BJ (cell line): ENCODE measurements at places on chromosomes 1 and 21.

DNA sequence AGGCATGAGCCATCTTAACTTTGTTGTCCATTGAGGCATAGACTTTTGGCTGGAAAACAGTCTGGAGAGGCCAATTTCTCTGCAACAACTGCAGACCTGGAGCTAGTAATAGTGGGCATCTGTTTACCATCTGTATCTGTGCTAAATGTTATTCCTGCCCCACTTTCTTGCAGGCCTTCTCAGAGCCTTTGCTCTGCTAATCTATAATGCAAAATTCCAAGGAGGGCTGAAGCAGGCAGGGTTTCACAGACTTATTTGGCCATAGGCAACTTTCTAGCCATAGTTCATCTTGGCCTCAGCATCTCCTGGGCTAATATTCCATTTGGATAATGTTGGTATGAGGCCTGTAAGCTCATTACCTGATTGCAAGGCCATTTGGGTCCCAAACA lies 124.5 kb upstream of the CSF3R start:
- no peak for DNase-seq

GRCh38 chr1:31032266-31032665 lies 33.3 kb downstream of the PUM1 start:
- no peak for DNase-seq

- no peak for DNase-seq
These were observed 8.9 kb downstream of the COL16A1 start for GRCh38 chr1:31694964-31695313.

- DNase-seq = no peak
These were observed 41.7 kb downstream of the HUNK start for GRCh38 chr21:31914472-31914871.

DNA sequence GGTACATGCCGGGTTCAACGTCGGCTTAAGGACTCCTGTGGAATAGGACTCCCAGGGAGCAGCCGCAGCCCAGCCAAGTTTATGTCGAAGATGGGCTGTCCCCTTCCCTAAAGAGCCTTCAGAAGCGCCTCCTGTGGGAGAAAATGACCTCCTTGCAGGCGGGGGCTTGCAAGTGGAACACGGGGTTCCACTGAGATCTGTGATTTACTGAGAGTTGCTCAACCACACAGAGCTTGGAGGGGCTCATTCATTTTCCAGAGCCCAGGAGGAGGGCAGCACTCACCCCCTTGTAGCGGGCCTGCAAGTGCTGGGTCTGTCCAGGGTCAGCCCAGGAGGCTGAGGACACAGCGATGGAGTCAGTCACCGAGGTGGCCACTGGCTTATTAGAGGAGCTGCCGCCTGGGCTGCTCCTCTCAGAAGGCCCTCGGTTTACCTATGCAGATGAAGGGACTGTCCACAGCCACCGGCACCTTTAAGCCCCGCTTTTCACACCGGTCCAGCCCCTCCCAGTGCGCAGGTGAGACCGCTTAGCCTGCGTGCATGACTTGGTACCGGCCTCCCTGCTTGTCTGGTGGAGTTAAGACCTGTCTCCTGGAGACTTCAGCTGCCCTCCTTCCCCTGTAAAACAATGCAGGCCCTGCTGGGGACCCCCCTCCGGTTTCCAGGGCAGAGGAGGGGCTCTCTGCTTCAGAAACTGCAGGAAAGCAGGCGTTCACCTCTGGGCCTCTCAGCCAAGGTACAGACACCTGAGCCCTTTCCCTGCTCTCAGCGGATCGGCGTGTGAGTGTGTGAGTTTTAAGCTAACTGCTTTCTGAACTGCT lies 57.5 kb downstream of the ATP5PO start:
- no peak for DNase-seq

GRCh38 chr21:31459457-31459856 lies 115.4 kb upstream of the TIAM1 start:
- DNase-seq = no peak

DNA sequence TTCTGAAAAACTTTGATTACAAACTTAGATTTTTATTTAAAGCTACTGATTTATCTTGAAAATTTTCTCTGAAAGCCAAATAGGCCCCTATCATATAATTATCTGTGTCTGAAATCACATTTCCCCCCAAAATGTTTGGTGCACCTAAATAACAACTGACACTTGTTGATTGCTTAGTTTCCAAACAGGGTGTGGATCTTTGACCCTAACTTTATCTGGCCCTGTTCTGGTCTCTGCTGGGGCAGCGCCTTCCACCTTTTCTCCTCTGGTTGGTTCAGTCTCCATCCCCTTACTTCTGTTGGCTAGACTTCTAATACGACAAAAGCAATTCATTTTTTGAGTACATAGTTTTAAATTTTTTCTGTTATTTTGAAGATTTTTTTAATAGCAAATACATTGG lies 10.2 kb upstream of the OTUD7B start:
- DNase-seq = no peak

DNA sequence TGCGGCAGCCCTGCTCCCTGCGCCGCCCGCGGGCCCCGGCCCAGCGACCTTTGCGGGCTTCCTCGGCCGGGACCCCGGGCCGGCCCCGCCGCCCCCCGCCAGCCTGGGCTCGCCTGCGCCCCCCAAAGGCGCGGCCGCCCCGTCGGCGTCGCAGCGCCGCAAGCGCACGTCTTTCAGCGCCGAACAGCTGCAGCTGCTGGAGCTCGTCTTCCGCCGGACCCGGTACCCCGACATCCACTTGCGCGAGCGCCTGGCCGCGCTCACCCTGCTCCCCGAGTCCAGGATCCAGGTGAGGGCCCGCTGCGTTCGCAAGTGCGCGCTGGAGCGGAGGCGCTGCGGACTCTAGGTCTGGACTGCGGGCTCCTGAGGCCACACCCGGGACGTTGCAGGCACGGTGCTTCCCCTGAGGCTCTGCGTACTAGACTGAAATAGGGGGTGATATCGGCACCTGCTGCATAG lies 351 bp downstream of the MIXL1 start:
- no peak for DNase-seq

DNA sequence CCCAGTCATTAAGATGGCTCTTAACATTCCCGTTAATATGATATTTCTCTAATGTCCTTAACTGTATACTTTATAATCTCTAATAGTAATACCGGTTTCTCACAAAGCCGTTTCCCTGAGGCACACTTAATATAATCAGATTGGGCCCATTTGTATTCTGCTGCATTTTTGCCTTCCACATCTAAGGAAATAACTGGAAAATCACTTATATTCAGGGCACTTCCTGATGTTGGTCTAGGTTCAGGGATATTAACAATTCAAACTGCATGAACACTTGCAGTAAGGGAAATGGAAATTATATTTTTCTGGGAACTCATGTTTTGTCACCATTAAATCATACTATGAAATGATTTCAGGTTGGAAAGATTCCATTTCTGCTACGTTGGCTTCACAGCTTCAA lies 119.8 kb downstream of the TPR start:
- DNase-seq = no peak

DNA sequence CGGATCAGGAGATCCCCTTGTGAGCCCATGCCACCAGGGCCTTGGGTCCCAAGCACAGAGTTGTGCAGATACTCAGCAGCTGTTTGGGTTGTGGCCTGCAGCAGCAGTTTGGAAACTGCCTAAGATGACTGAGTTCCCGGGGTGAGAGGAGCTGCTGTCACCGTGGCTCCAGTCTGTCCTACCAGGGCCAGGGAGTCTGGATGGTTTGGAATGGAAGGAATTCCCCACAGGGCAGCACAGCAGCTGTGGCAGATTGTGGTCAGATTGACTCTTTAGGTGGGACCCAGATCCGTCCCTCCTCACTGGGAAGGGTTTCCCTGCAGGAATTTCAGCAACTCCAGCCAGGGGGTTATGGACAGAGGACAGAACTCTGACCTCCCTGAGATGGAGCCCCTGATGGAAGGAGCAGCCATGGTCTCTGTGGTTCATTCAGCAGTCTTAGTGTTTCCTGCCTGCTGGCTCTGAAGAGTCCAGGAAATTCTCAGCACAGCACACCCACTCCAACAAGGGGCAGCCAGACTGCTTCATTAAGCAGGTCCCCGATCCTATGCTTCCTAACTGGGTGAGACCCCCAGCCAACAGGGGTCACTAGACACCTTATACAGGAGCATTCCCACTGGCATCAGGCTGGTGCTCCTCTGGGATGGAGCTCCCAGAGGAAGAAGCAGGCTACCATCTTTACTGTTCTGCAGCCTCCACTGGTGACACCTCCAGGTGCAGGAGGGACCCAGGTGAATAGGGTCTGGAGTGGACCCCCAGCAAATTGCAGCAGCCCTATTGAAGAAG lies 51.5 kb upstream of the TNFSF4 start:
- peak; percentile 39 for DNase-seq

DNA sequence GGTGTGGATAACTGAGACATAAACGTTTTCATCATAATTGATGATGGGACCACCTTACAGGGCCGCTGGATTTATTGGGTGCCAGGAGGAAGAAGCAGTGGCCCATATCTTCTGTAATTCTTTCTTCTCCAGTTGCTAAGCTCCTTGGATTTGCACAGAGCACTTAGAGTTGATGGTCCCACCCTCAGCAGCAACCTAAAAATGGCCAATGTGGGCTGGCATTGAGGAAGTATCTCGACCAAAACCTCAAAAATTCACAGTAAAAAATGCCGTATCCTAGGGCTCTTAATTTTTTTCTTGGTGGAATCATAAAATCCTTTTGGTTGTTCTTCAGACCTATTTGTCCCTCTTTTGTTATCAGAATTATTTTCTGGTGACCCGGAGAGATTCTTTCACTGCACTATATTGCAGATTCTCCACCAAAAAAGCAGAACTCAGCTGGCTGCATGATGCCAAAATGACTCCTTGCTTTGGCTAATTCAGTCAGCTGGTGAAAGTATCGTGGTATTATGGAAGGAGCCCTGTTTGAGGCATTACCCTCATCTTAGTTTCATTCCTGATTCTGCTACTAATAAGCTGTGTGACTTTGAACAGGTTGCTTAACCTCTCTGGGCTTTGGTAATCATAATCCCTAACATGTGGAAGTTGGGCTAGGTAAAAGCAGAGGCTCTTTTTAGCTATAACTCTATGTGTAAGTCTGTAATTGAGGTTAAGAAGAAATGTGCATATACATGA lies 27.6 kb downstream of the KIRREL1 start:
- DNase-seq = no peak

- DNase-seq = no peak
These were observed 15.1 kb downstream of the SOX13 start for GRCh38 chr1:204087893-204088528.

DNA sequence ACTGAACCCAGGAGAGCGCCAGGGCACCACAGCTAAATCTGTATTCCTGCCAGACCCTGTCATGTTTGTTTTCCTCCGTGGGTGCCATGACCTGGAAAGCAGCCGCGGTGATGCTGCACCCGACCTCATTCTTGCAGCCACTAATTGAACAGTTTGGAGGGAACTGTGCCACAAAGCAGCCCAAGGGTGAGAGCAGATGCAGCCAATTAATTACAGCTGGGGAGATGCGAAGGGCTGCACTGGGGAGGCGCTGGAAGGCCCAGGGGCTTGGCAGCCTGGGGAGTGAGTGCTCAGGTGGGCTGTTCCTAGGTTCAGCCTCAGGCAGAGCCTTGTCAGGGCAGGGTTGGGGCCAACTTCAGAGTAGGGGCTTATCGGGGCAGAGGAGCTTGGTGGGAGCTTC lies 158.4 kb upstream of the CD34 start:
- DNase-seq = no peak

DNA sequence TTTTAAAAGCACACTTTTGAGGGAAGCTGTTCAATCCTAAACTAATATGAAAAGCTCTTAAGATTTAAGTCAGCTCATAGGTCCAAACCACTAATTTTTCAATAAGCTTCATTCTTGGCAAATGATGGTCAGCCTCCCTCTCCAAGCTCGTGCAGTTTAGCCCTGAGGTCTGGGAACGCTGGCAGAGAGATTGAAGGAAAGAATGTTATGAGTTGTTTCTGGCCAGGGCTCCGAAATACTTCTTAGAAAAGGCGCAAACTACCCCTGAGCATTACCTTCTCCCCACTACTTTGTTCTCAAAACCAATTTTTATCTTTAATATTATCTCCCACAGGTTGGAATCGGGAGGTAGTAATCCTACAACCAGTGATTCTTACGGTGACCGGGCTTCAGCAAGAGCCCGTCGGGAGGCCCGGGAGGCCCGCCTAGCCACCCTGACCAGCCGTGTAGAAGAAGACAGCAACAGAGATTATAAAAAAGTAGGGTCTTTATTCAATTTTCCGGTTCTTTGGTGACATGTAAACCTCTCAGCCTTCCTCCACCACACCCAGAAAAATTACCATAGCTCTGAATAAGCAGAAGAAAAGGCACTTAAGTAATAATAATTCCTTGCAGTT lies 147.7 kb downstream of the SYT2 start:
- no peak for DNase-seq

DNA sequence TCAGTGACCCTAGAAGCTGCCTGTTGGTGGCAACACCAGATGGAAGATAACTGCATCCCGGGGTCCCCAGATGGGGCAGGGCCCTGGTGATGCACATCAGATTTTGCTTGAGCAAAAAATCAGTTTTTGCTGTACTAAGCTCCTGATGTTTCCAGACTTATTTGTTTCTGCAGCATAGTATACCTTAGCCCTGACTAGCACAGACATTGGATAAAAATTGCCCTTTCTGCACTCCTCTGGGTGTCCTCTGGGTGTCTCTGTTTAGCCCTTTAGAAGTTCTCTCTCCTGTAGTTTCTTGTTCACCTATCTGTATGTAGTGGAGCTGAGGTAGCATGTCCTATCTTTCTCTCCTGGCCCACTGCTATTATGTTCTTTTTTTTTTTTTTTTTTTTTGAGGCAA lies 30.3 kb upstream of the PLA2G2C start:
- DNase-seq = no peak

DNA sequence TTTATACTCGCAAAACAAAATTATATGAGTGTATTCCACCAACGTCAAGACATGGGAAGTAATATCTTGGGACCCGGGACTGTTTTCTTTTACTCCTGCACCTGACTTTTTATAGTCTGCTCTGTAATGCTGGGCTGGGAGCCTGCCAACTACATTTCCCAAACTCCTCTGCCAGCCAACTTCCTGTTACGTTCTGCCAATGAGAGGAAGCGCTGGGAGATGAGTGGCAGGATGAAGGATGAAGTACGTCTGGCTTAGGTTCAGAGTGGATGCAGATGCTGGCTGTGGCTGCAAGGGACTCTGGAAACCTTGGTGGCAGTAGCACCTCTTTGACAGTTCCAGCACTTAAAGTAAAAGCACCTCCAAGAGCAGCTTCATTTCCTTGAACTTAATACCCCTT lies 59.6 kb downstream of the USP24 start:
- DNase-seq = no peak

- DNase-seq = no peak
These were observed 4.8 kb downstream of the TCHH start for GRCh38 chr1:152110365-152110859.

- no peak for DNase-seq
These were observed 222.2 kb downstream of the NRIP1 start for GRCh38 chr21:14842601-14843000.

- no peak for DNase-seq
These were observed 24.7 kb downstream of the TRPM2 start for GRCh38 chr21:44377922-44378645.

- DNase-seq = no peak
These were observed 4.4 kb downstream of the MAD2L2 start for GRCh38 chr1:11676386-11677103.
